T-helper 17 cell (primary cell): ENCODE measurements at places on chromosomes 1 and 21.

- H3K27ac ChIP-seq, result peak overlapping the region; percentile 87
- peaks cover 44% of the 10 kb centered on the region for H3K4me1 ChIP-seq
- H3K27me3 ChIP-seq, result no peaks in the 10 kb centered on the region
- peak overlapping the region; percentile 97 for H3K4me3 ChIP-seq
- DNase-seq, result no peak
Observed at GRCh38 chr21:44800103-44800502, 1.5 kb downstream of the UBE2G2 start.

DNA sequence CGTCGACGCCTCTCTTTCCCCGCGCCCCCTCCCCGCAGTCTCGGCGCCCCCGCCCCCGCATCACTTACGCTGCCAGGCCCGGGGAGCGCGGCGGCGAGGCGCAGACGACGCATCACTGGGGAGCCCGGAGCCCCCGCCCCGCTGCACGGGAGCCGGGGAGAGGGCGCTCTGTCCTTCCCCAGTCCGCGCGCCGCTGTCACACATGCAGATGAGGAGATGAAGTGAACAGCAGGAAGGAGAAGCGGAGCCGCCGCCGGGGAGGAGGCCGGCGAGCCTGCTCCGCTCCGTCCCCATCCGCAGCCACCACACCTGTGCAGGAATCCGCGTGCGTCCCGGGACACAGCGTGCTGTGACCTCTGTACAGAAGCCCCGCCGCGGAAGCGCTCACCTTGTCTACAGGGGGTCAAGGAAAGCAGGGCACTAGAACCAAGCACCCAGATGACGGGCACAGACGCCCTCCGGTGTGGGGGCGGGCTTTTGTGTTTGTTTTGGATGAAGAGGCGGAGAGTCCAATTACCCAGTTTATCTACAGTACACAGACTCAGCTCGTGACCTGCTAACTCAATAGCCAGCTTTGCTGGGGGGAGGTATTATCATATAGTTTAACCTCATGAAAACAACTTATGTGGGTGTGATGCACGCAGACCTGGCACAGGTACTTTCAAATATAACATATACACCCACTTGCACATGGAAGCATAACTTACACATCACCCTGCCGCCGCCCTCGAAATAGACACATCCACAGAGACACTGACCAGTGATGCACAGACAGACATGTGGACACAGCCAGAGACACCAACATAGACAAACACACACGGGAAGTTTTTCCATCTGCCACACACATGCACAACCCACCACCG is 12.4 kb downstream of the KLHDC8A start:
- H3K4me3 ChIP-seq, result peak overlapping the region; percentile 85
- peaks cover 64% of the 10 kb centered on the region for H3K27me3 ChIP-seq
- peaks cover 4% of the 10 kb centered on the region for H3K36me3 ChIP-seq
- peaks cover 14% of the 10 kb centered on the region for H3K4me1 ChIP-seq
- H3K27ac ChIP-seq, result no peak overlapping the region

- peak overlapping the region; percentile 86 for H3K4me3 ChIP-seq
- no peak for DNase-seq
Observed at GRCh38 chr1:228166170-228166936, 749 bp downstream of the IBA57 start.

DNA sequence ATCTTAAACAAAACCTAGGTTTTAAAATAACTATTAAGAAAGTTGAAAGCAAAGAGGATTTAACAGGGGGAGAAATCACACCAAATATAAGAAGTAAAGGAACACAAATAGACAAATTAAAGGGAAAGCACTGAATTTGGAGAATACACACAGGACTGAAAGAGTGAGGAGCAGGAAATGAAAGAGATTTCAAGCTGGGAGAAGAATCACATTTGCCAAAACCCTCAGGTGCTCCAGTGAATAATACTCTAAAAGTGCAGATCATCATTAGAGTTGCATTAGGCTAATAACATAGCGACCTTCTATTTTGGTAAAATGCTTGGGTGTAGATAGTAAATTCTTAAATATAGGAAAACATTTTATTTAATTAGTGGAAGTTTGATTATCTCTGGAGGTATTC is 127.5 kb downstream of the TNNI3K start:
- no peak overlapping the region for H3K4me3 ChIP-seq
- no peak overlapping the region for H3K27ac ChIP-seq
- H3K36me3 ChIP-seq, result peaks cover 2% of the 10 kb centered on the region
- H3K4me1 ChIP-seq, result no peaks in the 10 kb centered on the region
- peaks cover 3% of the 10 kb centered on the region for H3K27me3 ChIP-seq

- no peak for DNase-seq
- peak overlapping the region; percentile 93 for H3K4me3 ChIP-seq
- peaks cover 19% of the 10 kb centered on the region for H3K27me3 ChIP-seq
- peak overlapping the region; percentile 77 for H3K27ac ChIP-seq
Observed at GRCh38 chr1:36089393-36090121, 865 bp downstream of the ADPRS start.

DNA sequence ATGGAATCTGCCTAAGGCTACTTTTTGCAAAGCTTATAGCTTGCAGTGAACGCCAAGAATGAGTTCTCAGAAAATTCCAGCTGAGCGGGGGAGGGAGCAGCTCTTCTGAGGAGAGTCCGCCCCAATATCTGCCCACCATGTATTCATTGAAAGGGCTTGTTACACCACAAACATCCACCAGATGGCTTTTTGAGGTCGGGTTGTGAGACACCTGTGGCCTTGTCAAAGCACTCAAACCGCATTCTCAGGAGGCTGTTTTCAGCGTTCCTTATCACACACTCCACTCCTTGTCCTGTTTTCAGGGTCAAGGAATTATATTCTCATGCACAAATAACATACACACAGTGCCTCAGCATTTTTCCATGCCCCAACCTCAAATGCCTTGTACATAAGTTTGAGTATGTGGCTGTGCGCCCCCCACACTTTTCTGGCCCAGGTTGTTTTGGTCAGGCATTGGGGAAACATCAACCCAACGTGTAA is 3.9 kb upstream of the C4BPB start:
- H3K4me1 ChIP-seq, result peaks cover 15% of the 10 kb centered on the region
- no peak overlapping the region for H3K4me3 ChIP-seq
- peaks cover 4% of the 10 kb centered on the region for H3K36me3 ChIP-seq
- DNase-seq, result peak; percentile 17

DNA sequence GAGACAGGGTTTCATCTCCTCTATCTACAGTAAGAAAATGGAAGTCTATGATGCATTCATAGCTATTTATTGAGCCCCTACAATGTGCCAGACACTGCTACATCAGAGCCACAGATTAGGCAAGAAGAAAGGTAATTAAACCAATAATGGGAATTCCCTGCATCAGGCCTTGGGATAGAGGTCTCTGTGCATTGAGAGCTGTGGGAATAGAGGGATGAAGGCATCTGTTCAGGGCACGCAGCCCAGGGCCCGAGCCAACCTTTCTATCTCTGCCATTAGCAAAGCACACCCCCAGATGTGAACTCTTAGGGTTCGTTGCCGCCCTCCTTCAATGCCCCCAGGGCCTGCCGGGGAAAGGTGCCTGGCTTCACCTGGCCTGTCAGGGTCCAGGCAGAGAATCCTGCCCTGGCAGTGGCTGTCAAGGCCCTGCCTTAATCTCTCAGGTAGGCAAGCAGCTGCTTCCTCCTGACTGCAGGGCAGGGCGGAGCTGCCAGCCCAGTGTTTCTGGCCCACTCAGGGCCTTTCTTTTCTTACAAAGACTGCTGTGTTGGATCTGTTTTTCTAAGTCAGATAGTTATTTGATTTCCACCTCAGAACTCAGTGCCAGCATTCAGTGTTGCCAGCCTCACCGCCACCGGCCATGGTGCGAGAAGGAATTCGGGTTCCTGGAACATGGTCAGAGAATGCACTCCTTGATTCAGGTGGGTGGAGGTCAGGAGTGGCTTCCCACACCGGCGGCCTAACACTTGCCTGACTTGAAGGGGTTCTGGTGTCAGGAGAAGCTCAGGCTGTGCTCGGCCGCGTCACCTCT is 76.1 kb downstream of the PGM1 start:
- peak overlapping the region; percentile 85 for H3K27ac ChIP-seq
- H3K27me3 ChIP-seq, result no peaks in the 10 kb centered on the region
- H3K4me3 ChIP-seq, result no peak overlapping the region
- no peak for DNase-seq
- no peaks in the 10 kb centered on the region for H3K36me3 ChIP-seq

DNA sequence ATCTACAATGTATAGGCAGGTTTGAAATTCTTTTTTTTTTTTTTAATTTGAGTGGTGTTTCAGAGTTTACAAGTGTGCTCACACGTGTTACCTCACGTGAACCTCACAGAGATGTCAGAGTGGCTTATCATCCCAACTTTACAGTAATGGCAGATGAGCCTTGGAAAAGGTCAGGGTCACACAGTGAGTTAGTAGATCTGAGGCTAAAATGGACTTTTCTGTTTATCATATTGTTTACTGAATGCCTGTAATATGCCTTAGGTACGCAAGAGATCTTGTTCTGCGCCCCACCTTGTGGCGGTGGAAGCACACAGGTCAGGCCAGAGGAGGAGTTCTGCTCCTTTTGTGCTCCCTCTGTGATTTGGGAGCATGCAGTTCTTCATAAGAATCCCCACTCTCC is 80.0 kb downstream of the DYRK1A start:
- H3K4me3 ChIP-seq, result no peak overlapping the region
- H3K27me3 ChIP-seq, result no peaks in the 10 kb centered on the region
- H3K27ac ChIP-seq, result no peak overlapping the region
- peaks cover 59% of the 10 kb centered on the region for H3K4me1 ChIP-seq

GRCh38 chr1:165954940-165955339 is 127.5 kb downstream of the UCK2 start:
- no peak for DNase-seq
- H3K4me1 ChIP-seq, result no peaks in the 10 kb centered on the region

GRCh38 chr1:50705041-50705440 is 255.0 kb downstream of the FAF1 start:
- no peak for DNase-seq
- H3K4me3 ChIP-seq, result no peak overlapping the region
- H3K27ac ChIP-seq, result no peak overlapping the region

DNA sequence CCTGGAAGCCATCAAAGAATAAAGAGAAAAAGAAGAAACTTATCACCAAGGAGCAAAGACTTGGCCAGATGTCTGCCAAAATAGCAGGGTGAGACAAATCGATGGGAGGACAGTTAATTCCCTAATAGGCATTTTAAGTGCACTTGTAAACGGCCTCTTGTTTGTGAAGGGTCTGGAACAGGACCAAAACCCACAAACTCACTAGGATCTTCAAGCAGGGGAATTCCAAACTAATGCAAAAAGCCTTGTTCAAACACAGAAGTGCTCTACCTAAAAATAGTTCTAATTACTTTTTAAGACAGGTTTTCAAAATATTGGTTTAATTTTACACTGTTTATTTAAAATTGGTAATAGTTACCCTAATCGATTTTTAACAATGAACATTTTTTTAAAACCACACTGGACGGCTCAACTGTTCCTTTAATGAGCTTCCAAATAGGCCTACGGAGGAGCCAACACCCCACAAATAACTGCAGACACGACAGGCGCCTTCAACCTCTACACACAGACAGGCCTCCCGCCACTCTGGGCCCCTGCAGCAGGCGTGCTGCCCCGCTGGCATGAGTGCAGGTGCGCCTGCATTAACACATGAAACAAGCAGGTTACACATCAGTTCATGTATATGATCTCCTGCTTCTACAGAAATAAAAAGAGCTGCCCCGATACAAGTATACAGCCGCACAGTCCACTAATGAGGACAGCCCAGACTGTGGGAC is 15.8 kb downstream of the UBE2G2 start:
- H3K4me3 ChIP-seq, result no peak overlapping the region
- DNase-seq, result no peak
- no peaks in the 10 kb centered on the region for H3K27me3 ChIP-seq
- peaks cover 12% of the 10 kb centered on the region for H3K36me3 ChIP-seq
- H3K27ac ChIP-seq, result no peak overlapping the region

DNA sequence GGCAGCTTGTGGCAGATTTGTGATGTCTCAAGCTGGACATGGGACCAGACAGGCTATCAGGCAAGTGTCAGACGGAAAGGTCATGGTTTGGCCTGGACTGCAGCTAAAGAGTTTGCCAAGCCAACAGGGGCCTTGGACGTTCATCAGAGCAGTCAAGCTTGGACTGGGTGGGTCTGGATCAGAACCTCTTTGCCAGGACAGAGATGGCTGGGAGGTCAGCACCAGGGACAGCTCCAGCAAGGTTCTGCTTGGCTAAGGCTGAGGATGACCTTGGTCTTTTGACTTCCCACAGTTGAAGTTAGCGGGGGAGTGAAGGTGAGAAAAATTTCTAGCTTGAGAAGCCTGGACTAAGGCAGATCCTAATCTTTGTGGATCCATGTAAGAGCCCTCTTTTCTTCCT is 68.1 kb downstream of the GRIK3 start:
- H3K36me3 ChIP-seq, result no peaks in the 10 kb centered on the region
- H3K27me3 ChIP-seq, result peaks cover 11% of the 10 kb centered on the region
- DNase-seq, result no peak

DNA sequence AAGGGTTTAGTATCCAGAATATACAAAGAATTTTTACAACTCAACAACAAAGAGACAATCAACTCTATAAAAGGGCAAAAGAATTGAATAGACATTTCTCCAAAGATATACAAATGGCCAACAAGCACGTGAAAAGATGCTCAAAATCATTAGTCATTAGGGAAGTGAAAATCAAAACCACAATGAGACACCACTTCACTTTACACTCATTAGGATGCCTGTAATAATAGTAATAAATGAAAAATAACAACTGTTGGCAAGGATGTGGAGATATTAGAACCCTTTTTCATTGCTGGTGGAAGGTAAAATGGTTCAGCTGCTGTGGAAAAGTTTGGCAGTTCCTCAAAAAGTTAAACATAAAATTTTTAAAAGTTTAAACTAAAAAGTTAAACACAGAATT is 7.0 kb upstream of the ABCD3 start:
- H3K27me3 ChIP-seq, result peaks cover 46% of the 10 kb centered on the region
- no peak for DNase-seq
- H3K4me3 ChIP-seq, result no peak overlapping the region
- peaks cover 3% of the 10 kb centered on the region for H3K36me3 ChIP-seq
- no peaks in the 10 kb centered on the region for H3K4me1 ChIP-seq

- DNase-seq, result no peak
- H3K27me3 ChIP-seq, result peaks cover 22% of the 10 kb centered on the region
- peaks cover 3% of the 10 kb centered on the region for H3K36me3 ChIP-seq
Observed at GRCh38 chr1:205701420-205701819, 21.1 kb upstream of the SLC45A3 start.

DNA sequence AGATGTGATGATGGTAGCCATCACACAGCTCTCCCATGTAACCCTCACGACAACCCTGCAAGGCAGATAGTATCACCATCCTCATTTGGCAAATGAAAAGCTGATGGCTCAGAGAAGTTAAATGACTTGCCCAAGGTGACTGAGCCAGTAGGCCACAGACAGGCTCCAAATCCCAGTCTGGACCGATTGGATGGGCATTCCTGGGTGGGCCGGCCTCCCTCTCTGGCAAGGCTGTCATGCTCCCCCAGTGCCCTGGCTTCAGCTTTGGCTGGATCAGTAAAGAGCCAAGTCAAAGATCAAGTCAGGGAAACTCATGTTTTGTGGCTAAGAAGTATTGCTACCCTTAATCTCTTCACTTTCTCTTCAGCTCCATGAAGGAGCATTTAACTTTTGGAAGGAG is 41.2 kb downstream of the CDCP2 start:
- H3K36me3 ChIP-seq, result no peaks in the 10 kb centered on the region
- no peak overlapping the region for H3K4me3 ChIP-seq
- no peaks in the 10 kb centered on the region for H3K27me3 ChIP-seq
- no peak for DNase-seq

- H3K4me1 ChIP-seq, result no peaks in the 10 kb centered on the region
- DNase-seq, result no peak
- H3K27ac ChIP-seq, result no peak overlapping the region
- no peak overlapping the region for H3K4me3 ChIP-seq
Observed at GRCh38 chr1:94143173-94143808, 22.3 kb upstream of the ABCA4 start.

GRCh38 chr1:8090241-8090702 is 64.2 kb upstream of the ERRFI1 start:
- H3K36me3 ChIP-seq, result peaks cover 5% of the 10 kb centered on the region
- peaks cover 23% of the 10 kb centered on the region for H3K27me3 ChIP-seq
- no peak for DNase-seq
- H3K27ac ChIP-seq, result no peak overlapping the region
- peaks cover 3% of the 10 kb centered on the region for H3K4me1 ChIP-seq
